Activated CD4-positive, CD25-positive, alpha-beta regulatory T cell treated with anti-CD3 and anti-CD28 coated beads, Interleukin-2, amount 50 U/mL, for 72 hours (primary cell): ENCODE measurements at places on chromosomes 16 and 17.

DNA sequence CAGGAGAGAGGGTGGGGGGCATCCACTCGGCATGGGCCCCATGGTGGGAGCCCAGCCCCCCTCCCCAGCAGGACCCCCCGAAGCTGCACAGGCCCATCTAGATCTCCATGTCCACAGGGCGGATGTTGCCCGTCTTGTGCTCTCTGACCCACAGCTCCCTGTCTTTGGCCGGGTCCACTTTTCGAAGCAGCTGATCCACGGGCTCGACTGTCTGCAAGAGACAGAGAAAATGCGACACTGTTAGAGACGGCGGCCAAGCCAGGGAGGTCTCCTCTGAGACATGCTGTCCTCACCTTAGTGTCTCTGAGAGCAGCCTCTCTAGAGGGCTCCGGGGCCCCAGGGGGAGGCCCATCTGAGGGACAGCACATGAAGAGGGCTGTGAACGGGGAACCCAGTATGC is 12.1 kb upstream of the RCVRN start:
- DNase-seq, result no peak

DNA sequence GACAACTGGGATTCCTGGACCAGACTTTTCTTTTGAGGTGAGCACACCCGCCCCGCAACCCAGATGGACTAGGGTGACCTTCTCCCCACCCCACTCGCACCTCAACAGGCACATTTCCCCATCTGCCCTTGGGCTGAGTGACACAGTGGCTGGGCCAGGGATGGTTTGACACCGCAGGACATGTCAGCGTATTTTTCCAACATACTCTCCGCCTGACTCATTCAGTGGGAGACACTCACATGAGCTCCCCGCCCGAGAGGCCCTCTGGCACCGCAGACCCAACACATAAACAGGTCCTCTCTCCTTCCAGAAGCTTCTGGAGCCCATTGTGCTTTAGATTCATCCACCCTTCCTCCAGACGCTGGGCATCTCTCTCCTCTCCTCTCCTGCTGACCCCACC is 69.4 kb downstream of the ZDHHC7 start:
- no peak for DNase-seq

- DNase-seq, result no peak
Measured at GRCh38 chr16:79717333-79718137, 117.0 kb upstream of the MAF start.

- no peak for DNase-seq
Measured at GRCh38 chr16:24538756-24539294, 541 bp upstream of the RBBP6 start.

- no peak for DNase-seq
Measured at GRCh38 chr17:31251970-31252328, 45.1 kb downstream of the OMG start.

DNA sequence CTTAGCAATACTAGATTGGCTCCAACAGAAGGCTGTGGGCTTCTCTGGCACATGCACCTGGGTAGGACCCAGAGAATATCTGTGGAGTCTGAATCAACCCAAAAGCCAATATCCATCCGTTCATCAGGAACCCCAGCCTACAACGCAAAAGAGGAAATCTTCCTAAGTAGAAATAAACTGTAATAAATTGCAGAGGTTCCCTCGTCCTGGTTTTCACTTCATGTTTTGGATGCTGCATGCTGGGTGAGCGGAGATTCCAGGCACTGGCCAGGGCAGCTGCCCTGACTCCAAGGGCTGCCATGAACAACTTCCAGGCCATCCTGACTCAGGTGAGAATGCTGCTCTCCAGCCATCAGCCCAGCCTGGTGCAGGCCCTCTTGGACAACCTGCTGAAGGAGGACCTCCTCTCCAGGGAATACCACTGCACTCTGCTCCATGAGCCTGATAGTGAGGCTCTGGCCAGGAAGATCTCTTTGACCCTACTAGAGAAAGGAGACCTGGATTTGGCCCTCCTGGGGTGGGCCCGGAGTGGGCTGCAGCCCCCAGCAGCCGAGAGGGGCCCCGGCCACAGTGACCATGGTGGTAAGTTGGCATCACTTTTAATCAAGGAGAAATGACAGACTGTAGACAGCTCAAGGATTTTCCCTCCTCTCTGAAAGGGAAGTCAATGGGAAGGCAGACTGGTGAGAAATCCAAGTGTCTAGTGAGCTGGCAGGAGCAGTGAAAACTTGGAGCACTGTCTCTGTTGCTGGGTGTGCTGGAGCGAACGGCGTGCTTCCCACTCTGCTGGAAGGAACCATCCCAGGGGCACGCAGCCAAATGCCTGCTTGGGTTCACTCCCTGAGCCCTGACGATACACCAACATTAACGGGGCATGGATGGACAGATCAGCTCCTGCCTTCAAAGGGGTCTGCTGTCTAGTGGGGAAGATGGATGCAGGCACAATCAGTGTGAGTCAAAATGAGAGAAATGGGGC is 10.7 kb upstream of the CIITA start:
- no peak for DNase-seq

- no peak for DNase-seq
Measured at GRCh38 chr17:36951084-36951789, 2.5 kb downstream of the AATF start.

DNA sequence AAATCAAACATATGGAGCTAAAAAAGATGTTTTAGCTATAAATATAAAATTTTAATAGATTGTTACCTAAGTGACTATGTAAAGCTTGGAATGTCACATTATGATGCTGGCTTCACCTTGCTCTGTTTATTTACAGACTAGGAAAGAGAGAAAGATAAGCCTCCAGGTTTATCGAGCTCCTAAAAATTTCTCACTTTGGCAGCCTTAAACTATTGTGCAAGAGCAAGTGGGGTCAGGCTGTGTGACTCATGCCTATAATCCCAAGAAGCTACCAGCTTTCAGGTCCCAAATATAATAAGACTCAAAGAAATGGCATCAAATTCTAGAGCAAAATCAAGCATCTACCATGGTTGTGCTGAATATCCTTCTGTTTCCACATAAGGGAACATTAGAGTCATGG is 34.3 kb upstream of the PRSS54 start:
- DNase-seq, result no peak

DNA sequence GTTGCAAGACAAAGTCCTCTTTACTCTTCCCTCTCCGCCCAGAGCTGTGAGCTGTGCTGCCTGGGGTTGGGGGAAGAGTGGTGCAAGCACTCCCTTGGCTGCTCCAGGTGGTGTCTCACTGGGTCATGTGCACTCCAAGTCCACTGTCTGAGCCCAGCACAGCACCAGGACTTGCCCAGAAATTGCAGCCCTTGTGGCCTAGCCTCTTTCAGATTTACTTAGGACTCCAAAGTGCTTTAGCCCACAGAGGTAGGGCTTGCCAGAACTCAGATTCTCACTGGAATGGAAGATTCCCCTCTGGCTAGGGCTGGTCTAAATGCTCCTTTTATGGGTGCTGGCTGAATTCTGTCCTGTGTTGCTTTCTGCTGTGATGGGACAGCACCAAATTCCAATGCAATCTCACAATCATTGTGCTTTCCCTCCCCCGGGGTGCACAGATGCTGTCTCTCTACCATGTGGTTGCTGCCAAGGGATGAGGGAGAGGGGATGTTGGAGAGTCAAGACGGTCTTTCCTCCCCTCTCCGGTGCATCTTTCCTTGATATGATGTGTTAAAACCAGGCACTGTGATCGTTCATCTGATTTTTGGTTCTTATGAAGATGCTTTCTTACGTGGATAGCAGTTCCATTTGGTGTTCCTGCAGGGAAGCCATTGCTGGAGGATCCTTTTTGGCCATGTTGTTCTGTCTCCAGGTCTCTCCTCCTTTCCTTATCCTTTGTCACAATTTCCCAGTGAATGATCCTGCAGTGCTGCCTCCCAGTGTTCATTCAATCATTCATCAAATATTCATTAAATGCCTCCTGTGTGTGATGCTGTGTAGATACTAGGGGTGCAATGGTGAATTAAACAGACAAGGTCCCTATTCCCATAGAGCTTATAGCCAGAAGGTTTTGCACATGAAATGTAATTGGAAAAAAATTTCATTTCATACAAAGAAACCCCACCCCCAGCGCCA is 216.3 kb downstream of the SPECC1 start:
- DNase-seq, result no peak

DNA sequence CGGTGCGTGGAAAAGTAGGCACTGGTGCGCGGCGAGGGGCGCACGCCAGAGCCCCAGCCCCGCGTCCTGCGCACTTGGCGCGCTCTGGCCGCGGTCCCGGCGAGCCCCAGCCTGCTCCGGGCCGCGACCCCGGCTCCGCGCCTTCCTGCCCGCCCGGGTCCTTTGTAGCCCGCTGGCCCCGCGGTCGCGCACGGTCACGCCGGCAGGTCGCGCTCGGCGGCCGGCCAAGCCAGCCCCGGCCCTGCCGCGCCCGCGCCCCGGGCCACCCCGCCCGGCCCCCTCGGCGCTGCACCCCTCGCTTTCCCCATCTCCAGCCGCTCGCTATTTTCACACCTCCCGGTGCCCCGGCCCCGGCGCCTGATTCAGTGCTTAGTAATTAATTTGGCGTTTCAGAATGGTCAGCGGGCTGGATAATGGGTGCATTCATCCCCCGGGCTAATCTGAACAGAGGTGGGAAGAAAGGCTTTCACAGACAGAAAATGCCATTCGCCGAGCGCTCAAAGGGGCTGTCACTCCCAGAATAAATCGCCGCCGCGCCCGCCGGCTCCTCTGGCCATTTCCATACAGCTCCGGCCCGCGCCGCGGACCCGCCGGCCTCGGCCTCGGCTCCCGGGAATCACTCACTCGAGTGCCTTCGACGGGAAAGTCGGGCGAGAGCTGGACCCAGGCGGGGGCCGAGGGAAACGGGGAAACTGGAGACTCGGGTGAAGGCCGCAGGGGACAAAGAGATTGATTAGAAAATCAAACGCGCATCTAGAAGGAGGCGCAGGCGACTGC is 17.8 kb upstream of the NTN1 start:
- no peak for DNase-seq

DNA sequence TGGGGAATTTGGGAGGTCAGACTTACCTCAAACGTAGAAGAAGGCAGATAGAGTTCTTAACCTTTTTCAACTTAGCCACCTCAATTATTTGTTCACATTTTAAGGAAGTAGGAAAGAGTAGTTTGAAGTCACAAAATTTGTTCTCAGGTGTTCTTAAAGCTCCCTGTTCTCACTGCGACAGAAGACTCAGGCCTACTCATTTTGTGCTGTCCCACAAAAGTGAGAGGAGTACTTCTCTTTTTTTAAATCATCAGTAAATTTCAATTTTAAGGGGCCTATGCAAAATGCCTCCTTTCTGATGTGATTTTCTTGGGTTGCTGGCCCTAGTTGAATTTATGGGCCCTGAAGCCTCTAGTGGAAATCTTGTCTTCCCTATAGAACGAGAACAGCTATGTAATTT is 133.4 kb downstream of the MAP2K6 start:
- DNase-seq, result no peak

GRCh38 chr17:62101090-62101489 is 36.0 kb upstream of the MED13 start:
- DNase-seq, result no peak

DNA sequence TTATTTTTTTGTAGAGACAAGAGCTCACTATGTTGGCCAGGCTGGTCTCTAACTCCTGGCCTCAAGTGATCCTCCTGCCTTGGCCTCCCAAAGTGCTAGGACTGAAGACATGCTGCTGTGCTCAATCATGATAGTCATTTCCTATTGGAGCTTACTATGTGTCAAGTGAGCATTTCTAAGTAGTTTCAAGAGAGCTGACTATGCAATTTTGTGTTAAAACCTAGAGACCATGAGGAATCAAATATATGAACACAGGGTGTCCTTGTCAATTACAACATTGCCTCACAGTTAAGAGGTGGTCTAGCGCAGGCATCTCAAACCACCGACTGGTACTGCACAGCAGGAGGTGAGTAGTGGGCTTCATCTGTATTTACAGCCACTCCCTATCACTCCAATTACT is 37.8 kb downstream of the MYH11 start:
- DNase-seq, result no peak

- no peak for DNase-seq
Measured at GRCh38 chr17:79657861-79658810, 47.3 kb upstream of the RBFOX3 start.

- no peak for DNase-seq
Measured at GRCh38 chr17:39284685-39285084, 58.9 kb upstream of the STAC2 start.

- no peak for DNase-seq
Measured at GRCh38 chr16:77669057-77669456, 53.3 kb upstream of the NUDT7 start.

- DNase-seq, result no peak
Measured at GRCh38 chr17:75754378-75755204, 10.4 kb downstream of the GALK1 start.
